ENCODE measurements at places on chromosomes 2 and 18. TPM values are rescaled to one million over a fixed set of nuclear protein-coding genes. Genes with fewer than 3 reads are reported as not detected.

Gene LYPD6
- 4.5 TPM for total RNA-seq

Gene VWC2L
- not detected for total RNA-seq

Gene NRP2
- 22.7 TPM for total RNA-seq

Gene MEP1B
- total RNA-seq: not detected

Gene MC2R
- total RNA-seq: not detected

Gene MAP2
- total RNA-seq: 4.9 TPM

Gene GLB1L
- total RNA-seq: 12.9 TPM

Gene PARD6G
- 3.0 TPM for total RNA-seq

Gene SLC9A4
- total RNA-seq: not detected

Gene TSPYL6
- not detected for total RNA-seq

Gene POTEI
- total RNA-seq: not detected

Gene C2orf80
- total RNA-seq: not detected

Gene CMPK2
- 0.30 TPM for total RNA-seq

Gene SAP130
- total RNA-seq: 6.2 TPM

Gene ACOXL
- not detected for total RNA-seq

Gene REG1A
- total RNA-seq: not detected

Gene SH3RF3
- 9.8 TPM for total RNA-seq

Gene PPP4R3B
- 21.6 TPM for total RNA-seq

Gene C2orf15
- not detected for total RNA-seq

Gene CRYBA2
- not detected for total RNA-seq

Gene FN1
- 4,893 TPM for total RNA-seq

Gene BCL11A
- 0.15 TPM for total RNA-seq

Gene IL1F10
- total RNA-seq: not detected

Gene EFR3B
- 0.50 TPM for total RNA-seq

Gene CASP8
- 16.8 TPM for total RNA-seq

Gene LCT
- total RNA-seq: not detected

Gene ARHGAP15
- total RNA-seq: not detected
